ENCODE measurements at places on chromosomes 2 and 18.

DNA sequence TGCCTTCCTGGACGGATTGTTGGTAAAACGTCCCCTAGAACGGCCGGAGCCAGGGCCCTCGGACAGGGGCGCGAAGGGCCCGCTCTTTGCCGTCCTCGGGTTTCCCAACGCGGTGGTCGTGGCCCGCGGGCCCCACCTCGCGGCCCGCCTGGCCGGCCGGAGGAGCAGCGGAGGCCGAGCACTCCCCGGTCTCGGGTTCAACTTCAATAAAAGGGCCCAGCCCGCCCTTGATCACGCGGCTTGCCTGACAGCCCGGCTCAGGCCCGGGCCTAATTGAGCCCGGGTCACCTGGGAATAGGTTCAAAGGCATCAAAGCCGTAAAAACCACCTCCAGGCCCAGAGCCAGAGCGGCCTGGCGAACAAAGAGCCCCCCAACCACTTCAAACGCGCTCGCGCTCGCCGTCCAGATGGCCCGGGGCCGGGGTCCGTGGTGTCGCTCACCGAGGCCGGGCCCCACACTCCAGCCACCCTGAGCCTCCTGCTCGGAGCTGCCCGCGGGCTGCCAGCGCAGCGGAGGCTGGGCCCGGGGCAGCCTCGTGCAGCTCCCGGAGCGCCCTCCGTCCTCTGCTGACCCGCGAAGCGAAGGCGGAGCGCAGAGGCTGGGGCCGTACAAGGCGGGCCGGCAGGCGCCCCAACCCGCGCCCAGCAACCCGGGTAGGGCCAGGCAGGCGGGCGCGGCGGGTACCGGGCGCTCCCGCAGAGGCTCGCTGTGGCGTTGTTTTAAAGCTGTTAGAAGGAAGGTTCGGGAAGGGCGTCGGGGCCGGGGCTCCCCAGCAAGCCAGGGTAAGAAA is 1.1 kb upstream of the TWIST2 start:
- DNase-seq = no peak

DNA sequence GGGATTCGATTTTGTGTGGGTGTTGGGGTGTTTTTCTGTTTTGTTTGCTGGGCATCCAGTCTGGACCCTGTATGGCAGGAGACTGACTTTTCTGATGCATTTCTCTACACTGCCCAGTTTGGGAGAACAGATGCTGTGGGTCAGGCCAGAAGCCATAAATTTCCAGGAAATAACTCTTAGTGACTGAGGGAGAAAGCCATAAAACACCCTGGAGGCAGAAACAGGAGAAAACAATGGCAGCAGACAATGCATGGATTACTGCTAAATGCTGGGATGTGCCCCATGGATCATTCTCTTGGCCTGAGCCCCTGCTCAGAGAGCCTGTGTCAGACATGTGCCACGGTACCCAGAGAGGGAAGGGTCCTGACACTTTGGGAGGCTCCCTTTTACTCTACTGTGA is 133.6 kb upstream of the CAPN13 start:
- no peak for DNase-seq

GRCh38 chr2:88556026-88556425 is 71.2 kb downstream of the EIF2AK3 start:
- no peak for DNase-seq

DNA sequence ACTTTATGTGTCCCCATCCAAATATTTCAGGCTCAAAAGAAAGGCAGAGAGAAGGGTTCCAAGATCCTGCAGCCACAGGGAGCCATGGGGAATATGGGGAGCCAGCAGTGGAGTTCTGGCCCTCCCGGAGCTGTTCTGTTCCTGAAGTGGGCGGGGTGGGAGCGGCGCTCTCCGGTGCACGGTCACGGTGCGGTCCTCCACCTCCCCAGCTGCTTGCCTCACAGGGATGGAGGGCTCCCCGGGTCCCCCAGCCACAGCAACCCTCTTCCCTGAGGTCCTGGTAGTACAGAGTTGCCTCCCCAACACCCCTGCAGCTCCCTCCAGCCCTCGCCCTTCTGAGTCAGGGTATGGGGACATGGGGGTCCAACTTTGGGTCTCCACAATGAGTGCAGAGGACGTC is 26.2 kb upstream of the SNED1 start:
- no peak for DNase-seq

DNA sequence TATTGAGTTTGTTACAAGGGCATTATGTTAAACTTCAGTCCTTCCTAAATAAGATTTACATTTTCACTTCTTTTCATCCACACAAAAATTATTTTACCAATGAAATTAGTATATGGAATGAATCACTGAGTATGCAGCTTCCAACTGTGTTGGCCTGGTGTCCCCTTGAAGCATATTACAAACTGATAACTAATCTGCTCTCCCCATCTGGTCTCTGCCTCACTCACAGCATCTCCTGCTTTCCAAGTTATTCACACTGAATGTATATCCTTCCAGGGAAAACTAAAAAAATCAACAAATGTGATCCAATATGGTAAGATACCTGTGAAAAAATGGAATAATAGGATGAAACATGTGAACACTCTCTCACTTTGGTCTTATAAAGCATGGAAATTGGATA is 90.0 kb upstream of the NYAP2 start:
- DNase-seq = no peak

DNA sequence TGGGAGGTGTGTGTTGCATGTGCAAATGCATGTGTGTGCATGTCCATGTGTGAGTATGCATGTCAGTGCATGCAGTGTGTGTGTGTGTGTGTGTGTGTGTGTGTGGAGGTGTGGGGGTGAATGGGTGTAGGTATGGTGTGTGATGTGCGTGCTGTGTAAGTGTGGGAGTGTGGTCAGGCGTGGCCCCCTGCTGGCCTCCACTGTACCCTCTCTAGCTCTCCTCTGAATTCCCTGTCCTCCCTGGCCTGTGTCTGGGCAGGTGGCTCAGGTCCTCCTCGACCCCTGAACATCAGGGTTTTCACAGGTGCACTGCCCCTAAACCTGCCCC is 230.2 kb downstream of the CELF4 start:
- DNase-seq = no peak

- DNase-seq = peak; percentile 14
These were observed 314.5 kb upstream of the MMADHC start for GRCh38 chr2:149902081-149902480.

DNA sequence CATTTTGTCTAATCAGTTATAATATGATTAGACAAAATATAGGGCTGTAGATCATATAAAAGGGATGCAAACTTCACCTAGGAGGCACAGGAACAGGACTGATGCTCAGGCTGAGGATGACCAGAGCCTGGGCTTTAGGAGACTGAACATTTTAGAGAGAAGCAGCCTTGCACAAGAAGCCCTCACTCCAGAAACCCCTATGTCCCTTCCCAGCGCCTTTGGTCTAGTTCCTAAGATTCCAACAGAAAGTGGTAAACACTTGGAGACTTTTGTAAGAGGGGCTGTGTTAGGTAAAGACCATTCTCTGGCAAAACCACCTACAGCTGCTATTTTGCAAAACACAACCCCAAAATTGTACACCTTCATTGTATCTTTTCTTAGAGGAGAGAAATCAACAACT is 33.2 kb downstream of the GPATCH11 start:
- no peak for DNase-seq

DNA sequence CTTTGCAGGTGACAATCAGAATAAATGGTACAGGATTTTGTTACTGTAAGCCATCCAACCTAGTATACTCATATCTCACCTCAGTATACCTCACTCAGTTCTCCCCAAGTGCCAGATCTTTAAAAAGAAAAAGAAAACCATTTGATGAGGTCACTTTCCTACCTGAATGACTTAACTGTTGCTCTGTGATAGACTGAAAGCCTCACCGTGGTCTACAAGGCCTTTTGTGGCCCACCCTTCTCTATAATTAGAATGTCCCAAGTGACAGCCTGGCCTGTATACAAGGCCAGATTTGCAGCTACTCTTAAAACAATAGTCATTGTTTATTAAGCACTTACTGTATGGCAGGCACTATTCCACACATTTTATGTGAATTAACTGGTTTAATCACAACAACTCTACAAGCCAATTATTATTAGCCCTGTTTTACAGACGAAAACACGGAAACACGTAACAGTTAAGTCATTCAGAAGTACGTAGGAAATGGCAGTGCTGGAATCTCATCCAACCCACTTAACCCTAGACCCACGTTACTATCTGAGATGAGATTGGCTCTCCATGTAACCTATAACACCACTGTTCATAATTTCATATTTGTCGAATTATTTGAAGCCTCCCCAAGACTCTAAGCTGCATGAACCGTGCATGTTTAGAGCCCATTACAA is 28.3 kb downstream of the PKP4 start:
- DNase-seq = no peak

DNA sequence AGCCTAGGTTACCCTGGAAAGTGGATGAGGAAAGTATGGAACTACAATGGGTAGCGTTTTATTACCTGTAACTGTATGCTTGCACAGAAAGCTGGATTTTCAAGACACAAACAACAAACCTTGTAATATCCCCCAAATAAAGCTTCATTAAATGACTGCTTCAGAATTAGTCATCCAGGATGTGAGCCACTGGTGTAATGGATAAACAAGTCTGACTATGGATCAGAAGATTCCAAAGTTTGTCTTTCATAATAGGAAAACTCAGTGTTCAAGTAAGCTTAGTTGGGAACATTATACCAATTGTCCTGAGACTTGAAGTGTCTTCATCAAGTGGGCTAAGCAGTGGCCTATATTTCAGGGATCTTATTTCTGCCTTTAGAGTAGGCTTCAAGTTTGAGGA is 518.8 kb downstream of the LRP1B start:
- DNase-seq = no peak

DNA sequence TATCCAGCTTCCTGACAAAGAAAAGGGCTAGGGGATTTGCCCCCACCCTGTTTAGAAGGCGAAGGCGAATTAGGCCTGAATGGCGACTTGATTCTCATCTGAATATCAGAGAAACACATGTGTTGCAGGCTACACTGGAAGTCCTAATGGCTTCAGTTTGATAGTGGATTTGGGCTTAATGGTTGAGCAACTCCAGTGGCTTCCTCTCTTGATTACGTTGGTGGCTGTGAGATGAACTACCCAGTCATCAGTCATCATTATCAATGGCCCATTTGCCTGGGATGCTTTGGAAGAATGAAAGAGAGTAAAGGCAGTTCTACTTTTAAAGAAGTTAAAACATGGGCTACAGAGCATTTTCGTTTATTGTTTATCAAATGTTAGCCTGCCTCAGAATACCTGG is 60.9 kb upstream of the IL1R1 start:
- no peak for DNase-seq

- DNase-seq = no peak
These were observed 127.7 kb downstream of the DNAH6 start for GRCh38 chr2:84643991-84644390.

GRCh38 chr2:26630669-26631360 is 10.4 kb downstream of the CIB4 start:
- DNase-seq = no peak

DNA sequence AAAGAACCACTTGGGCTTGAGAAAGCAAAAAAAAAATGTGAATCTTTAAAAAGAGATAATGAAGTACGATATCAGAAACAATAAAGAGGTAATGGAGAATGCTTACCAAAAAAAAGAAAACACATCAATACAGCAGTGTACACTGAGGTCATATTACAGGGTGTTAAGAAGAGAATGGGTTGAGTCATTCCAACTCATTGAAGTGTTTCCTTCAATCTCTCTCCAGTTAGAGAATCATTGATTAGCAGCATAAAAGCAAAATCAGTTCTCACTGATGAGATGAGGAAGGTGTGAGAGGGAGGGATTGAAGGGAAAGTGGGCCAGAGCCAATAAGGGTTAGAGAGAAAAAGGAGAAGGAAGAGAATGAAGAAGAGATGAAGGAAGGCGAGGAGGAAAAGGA is 43.9 kb upstream of the SGPP2 start:
- DNase-seq = no peak

GRCh38 chr2:170141865-170142264 is 36.1 kb upstream of the MYO3B start:
- no peak for DNase-seq

- no peak for DNase-seq
These were observed 64.4 kb downstream of the TRABD2A start for GRCh38 chr2:84816426-84817026.

- DNase-seq = no peak
These were observed 225.3 kb upstream of the ARL4C start for GRCh38 chr2:234722176-234722575.

DNA sequence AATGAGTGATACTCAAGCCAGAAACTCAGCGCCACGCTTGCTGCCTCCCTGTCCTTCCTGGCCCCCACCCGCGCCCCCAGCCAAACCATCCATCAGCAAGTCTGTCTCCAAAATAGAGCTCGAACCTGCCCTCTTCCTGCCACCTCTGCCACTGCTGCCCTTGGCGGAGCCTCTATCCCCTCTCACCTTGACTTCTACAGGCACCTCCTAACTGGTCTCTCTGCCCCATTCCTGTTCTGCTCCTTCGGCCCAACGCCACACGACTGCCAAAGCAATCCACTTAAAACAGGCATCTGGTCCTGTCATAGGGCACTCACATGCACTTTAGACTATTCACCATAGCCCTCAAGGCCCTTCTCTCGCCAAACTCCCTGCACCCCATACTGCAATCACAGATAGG is 210.3 kb upstream of the SMAD2 start:
- DNase-seq = no peak

GRCh38 chr2:79977792-79978191 is 326.8 kb downstream of the LRRTM1 start:
- no peak for DNase-seq

- DNase-seq = no peak
These were observed 73.3 kb downstream of the RPIA start for GRCh38 chr2:88764850-88765153.

- no peak for DNase-seq
These were observed 17.0 kb downstream of the TTLL4 start for GRCh38 chr2:218727502-218728165.

DNA sequence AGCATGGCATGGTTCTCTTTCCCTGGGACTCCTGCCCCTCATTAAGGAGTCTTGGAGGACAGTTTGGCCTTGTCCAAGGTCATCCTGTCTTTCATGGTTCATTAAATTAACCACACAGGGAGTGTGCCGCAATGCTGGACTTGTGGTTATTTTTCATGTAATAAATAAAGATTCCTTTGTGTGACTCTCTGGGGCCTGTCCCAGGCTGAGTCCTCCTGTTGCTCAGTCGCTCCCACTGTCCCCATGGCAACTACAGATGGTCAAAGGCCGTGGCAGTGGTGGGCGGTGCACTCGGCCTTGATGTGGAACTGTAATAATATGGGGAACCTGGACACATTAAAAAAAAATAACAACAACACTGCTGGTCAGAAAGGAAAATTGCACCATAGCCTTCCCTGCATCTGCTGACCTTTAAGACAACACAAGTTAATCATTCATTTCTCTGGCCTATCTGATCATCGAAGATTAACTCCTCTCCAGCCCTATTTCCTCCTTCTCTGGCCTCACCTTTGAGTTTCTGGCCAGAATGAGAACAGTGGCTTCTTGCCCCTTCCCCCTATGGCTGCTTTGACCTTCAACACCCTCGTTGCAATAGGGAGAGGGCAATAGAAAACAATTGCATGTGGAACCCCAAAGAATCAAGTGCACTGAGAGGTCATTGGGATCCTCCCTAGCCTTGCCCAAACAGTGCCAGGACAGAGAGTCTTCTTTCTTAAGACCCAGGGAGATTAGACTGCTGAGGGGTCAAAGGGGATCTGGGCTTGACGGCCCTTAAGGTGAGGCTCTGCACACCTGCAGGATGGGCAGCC is 44.7 kb downstream of the PSD4 start:
- no peak for DNase-seq

GRCh38 chr2:209762563-209762962 is 9.1 kb upstream of the UNC80 start:
- DNase-seq = no peak

- DNase-seq = no peak
These were observed 64.1 kb downstream of the POLE4 start for GRCh38 chr2:75022516-75022915.
